ENCODE measurements at places on chromosomes 11 and 22.

- no peak for DNase-seq
Observed at GRCh38 chr11:94000659-94001058, 20.5 kb upstream of the HEPHL1 start.

GRCh38 chr11:129143335-129143734 lies 48.8 kb downstream of the ARHGAP32 start:
- no peak for DNase-seq

GRCh38 chr11:122923302-122923701 lies 40.7 kb downstream of the JHY start:
- DNase-seq: no peak

- DNase-seq: no peak
Observed at GRCh38 chr11:94882931-94883330, 90.4 kb downstream of the CWC15 start.

DNA sequence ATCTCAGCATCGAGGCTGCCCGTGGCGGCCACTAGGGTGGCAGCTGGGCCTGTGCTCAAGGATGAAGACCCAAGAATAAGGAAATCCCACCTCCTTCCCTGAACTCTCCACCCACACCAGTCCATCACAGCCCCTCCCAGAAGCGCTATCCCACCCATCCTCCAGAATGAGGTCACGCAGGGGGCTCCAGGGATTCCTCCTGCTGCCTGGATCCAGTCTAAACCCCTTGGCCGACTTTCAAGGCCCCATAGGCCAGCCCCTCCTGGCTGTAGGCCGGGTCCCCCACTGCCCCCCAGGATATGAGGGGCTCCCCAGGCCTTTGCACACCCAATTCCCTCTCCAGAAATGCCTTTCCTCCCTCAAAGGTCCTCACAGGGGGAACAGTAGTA lies 19.0 kb upstream of the SCGB1A1 start:
- no peak for DNase-seq

DNA sequence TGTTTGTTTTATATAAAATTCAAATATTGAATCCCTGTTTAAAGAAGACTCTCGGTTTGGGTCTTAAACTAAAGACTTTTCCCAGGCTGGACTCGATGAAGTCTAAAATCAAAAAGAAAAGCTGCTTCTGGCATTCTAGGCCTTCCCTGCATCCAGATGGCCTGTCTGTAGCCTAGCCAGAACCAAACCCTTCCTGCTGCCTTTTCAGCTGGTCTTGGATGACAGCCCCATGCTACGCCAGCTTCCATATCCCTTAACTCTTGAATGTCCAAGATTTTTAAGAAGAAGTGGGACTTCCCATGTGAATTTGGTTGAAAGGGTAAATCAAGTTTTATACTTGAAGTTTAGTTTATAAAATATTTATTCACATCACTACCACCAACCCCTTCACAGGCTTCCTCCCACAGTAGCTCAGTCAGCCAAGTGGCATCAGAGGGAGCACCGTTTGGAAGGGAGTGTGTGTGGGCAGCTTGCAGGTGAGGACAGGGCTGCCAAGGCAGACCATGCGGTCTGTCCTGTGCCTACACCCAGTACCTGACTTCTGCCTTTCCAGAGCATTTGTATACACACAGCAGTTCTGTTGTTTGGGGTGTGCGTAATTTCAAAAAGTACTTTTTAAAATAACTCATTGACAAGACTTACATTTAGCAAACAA lies 18.2 kb upstream of the PSMA1 start:
- DNase-seq: no peak

DNA sequence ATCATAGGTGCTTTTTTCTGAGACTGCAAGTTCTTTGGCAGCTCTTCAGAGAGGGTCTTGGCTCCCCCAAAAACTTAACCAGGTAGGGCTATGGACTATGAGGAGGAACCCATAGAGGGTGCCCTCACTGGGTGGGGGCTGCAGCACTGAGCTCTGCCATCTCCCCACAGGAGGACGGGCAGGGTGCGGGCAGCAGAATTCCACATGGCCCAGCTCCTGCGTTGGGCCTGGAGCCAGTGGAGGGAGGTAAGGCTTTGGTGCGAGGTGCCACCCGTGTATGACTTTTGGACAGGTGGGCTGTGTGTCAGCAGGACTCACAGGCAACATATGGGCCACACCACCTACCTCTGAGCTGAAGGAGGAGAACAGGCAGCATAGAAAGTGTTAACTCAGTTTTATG lies 58.4 kb downstream of the PISD start:
- no peak for DNase-seq

DNA sequence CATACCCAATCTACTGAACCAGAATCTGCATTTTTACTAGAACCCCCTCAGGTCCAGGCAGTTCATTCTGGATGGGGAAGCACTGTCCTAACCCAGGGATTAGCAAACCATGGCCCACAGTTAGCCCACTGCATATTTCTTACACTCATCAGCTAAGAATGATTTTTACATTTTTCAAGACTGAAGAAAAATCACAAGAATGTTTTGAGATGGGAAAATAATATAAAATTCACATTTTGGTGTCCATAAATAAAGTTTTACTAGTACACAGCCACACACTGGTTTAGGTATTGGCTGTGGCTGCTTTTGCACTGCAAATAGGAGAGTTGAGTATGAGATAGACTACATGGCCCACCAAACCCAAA lies 59.4 kb downstream of the PPFIBP2 start:
- DNase-seq: no peak

DNA sequence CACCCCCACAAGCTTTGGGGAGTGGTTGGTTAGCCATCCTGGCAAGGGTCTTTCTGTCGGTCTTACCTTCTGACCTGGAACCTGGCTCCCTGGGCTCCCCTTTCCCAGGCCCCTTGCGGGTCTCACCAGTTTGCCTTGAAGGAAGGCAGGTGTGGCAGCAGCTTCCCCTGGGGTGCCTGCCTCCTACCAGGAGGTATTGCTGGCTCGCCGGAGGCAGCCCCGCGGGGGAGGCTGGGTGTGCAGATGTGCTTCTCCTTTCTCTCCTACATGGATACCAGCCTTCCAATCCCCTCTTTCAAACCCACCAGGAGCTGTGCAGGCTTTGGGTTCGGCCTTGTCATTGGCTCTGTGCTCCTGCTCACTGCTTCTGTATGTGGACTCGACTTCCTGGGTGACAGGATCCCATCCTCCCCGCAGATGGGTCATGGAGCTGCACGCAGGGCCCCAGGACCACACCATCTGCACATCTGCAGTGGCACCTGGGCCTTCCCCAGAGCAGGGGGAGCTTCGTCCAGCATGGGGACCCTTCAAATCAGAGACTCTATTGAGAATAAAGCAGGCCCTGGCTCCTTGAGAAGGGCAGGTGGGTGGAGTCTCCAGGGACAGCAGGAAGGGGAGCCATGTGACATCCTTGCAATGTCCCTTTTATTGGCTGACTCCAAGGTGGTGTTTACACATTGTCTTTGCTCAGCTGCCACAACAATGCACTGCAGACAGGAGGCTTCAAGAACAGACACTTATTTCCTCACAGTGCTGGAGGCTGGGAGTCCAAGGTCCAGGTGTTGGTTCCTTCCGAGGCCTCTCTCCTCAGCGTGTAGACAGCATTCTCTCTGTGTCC lies 592.0 kb downstream of the BRD1 start:
- no peak for DNase-seq

GRCh38 chr11:117933930-117934329 lies 4.7 kb upstream of the TMPRSS13 start:
- DNase-seq: no peak

GRCh38 chr22:48218889-48219420 lies 1456.5 kb downstream of the TBC1D22A start:
- DNase-seq: no peak

DNA sequence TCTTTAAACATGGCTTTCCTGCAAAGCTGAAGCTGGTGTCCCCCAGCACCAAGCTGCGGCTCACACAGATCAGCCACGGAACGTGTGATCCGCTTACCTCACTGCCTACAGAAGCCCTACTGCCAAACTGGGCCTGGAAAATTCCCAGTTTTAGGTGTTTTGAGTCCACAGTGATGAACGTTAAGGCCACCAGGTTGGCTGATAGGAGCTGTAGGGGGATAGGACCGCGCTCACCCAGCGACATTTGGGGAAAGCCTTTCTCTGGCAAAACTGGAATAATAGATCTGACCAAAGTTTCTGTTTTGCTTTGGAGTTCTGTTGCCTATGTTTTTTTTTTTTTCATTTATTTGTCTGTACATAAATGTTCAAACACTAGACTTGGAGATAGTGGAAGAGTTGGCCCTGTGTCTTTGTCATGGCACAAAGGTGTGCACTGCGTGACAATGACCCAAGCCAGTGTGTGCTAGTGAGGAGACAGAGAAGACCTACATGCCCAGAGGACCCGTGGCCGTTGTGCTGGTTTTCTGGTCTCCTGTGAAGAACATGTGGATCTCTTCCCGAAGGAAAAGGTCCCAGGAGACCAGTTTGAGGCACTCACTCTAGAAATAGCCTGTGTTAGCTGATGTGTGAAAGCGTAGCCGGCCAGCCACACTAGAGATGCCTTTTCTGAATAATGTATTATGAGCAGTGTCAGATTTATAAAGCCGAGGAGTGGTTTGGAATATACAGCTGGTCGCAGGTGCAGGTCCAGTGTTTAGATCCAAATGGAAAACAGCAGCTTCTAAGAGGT lies 15.0 kb downstream of the ASPHD2 start:
- DNase-seq: no peak

GRCh38 chr11:113247966-113248365 lies 66.4 kb upstream of the TTC12 start:
- no peak for DNase-seq

DNA sequence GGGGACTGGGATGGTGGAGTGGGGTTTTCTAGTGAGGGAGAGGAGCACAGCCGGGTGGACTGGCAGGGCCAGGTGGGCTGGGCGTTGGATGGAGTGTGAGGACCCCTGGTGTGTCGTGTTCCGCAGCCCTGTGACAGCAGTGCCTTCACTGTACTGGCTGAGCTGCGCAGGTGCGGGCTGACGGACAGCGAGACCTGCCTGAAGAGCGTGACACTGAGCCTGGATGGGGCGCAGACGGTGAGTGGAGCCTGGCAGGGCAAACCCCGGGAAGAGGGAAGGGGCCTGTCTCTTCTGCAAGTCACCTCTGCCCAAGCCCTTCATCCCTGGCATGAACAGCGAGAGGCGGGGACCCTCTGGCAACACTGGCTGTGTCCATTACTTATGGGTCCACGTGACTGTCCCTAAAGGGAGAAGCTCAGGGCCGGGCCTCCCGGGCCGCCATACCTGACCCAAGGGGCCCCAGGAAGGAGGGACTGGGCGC lies 10.0 kb downstream of the MUC5AC start:
- no peak for DNase-seq

GRCh38 chr11:13110929-13111812 lies 102.1 kb downstream of the RASSF10 start:
- DNase-seq: no peak

GRCh38 chr11:68026391-68027105 lies 3.9 kb upstream of the NDUFS8 start:
- DNase-seq: no peak

GRCh38 chr11:7546324-7546791 lies 32.6 kb downstream of the PPFIBP2 start:
- DNase-seq: no peak

GRCh38 chr22:38077595-38077994 lies 6.4 kb downstream of the SLC16A8 start:
- DNase-seq: no peak

- no peak for DNase-seq
Observed at GRCh38 chr11:42992594-42992993, 319.2 kb upstream of the API5 start.

DNA sequence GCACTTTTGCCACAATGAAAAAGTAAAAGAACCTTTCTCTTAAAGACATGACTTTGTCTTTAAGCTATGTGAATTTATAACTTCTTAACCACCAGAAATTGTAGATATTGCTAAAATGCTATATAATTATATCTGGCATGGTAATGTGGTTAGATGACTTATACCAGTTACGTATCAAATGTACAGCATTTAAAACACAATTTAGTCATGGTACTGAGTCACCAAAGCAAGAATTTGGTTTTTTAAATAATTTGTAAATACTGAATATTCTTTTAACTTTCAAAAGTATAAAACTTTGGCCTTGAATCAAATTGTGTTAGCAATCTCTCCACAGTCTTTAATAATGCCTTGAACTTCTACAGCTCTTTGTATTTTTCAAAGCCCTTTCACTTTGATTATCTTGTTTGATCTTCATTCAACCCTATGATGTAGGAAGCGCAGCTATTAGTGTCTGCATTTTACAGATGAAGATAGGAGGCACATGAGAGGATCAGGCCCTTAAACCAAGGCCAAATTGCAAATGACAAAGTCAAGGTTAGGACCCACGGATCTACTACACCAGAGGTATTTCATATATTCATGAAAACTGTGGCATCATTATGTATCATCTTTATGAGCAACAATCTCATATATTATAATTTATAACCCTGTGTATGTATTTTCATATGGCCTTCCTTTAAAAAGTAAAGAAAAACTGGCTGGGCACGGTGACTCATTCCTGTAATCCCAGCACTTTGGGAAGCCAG lies 4.4 kb upstream of the SYTL2 start:
- no peak for DNase-seq

DNA sequence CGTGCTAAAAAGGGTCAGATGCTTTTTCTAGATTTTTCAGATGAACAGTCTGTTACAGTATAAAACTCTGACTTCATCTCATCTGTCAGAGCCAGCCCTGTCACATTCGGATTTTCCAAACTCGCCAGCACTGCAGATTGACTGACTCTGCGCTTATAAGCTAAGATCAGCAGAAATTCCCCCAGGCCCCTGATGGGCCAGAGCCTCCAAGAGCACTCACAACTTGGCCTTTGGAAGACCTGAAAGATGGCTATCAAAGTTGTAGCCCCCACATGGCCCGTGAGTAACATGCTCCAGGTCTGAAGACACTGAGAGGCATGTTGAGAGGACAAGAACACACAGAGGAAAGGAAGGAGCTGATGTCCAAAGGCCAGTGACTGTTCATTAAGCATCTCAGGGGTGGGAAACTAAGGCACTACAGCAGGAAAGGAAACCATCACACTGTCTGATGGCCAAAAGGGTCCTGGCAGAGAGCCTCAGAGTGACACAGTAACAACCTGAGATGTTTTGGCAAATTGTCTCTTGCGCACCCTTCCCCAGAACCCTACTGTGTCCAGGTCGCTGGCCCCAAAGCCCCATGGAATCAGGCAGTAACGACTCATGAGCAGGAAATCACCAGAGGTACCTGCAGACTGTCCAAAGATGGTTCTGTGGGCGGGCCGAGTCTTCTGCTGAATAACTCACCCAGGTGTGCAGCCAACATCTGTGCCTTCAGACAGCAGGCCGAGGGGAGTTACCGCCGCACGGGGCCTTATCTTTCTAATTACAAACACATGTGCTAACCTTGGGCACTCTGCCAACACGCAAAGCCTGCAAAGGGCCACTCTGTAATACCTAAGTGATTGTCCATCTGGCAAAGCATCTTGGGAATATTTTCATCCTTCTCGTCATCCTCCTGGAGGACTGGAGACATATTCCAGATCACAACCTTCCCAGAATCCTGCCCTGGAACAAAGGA lies 23.6 kb downstream of the HIRA start:
- DNase-seq: no peak

All from CD4-positive, alpha-beta T cell treated with Interleukin-2 at 100 ng/mL for 4 hours (primary cell).